ENCODE measurements at places on chromosomes 12 and 14.

GRCh38 chr12:46908936-46909635, 83.3 kb upstream of the SLC38A4 start:
- no peak overlapping the region for H3K27ac ChIP-seq
- no peaks in the 10 kb centered on the region for H3K27me3 ChIP-seq
- no peaks in the 10 kb centered on the region for H3K36me3 ChIP-seq
- no peaks in the 10 kb centered on the region for H3K4me1 ChIP-seq
- no peak overlapping the region for H3K4me3 ChIP-seq

- H3K4me1 ChIP-seq, result no peaks in the 10 kb centered on the region
- DNase-seq, result no peak
- H3K4me3 ChIP-seq, result no peak overlapping the region
- no peaks in the 10 kb centered on the region for H3K36me3 ChIP-seq
Measured at GRCh38 chr14:56452940-56453339, 126.7 kb upstream of the TMEM260 start.

DNA sequence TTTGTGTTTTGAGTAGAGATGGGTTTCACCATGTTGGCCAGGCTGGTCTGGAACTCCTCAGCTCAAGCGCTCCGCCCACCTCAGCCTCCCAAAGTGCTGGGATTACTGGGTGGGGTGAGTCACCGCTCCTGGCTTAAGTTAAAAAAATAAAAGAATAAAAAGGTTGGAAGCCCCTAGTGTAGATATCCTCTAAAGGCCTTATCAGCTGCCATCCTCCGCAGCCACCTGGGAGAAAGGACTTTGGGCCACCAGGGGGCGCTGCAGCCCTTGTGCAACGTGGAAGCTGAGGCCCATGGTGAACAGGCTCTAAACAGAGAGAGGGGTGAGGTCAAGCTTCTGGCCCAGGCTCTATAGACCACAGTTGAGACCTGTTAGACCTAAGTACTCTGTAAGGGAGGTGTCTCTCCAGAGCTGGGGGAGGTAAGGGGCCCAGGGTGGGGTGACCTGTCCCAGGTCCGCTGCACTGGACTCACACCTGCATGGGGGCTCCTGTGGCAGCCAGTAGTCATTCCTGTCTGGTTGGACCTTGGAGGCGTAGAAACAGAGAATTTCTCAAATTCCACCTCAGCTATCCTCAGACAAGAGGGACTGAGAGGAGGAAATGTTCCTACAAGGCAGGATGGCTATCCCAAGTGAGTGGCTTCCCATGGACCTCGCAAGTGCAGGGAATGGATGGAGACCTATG, 14.0 kb upstream of the RACGAP1 start:
- peak; percentile 88 for DNase-seq
- H3K4me3 ChIP-seq, result no peak overlapping the region
- H3K27ac ChIP-seq, result no peak overlapping the region

- no peak for DNase-seq
- no peaks in the 10 kb centered on the region for H3K36me3 ChIP-seq
- no peak overlapping the region for H3K4me3 ChIP-seq
- no peaks in the 10 kb centered on the region for H3K27me3 ChIP-seq
- H3K27ac ChIP-seq, result peak overlapping the region; percentile 13
Measured at GRCh38 chr14:96538097-96538989, 36.2 kb downstream of the PAPOLA start.

- H3K4me3 ChIP-seq, result no peak overlapping the region
- H3K27me3 ChIP-seq, result no peaks in the 10 kb centered on the region
- no peaks in the 10 kb centered on the region for H3K36me3 ChIP-seq
- no peak for DNase-seq
Measured at GRCh38 chr12:21144309-21144708, 13.3 kb downstream of the SLCO1B1 start.

DNA sequence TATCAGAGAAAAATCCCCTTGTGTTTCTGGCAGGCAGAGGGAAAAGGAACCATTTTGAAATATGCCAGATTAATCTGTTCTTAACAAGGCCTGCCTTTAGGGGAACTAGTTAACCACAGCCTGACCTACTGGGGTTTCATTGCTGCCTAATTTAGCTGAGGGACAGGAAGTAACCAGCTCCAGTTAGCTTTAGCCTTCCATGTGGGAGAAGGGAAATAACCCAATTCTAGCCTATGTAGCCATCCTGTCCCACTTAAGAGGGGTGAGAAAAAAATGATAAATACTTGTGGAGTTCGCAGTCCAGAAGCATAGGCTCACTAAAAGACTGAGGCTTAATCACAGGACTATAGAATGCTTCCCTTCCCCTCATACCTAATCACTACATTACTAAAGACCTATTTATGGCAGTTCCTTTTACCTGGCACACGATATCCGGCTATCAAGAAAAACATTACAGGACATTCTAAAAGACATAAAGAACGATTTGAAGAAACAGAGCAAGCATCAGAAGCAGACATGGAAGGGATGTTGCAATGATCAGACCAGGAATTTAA, 22.8 kb downstream of the COX8C start:
- H3K36me3 ChIP-seq, result no peaks in the 10 kb centered on the region
- no peaks in the 10 kb centered on the region for H3K27me3 ChIP-seq
- H3K4me1 ChIP-seq, result no peaks in the 10 kb centered on the region
- no peak for DNase-seq

- no peaks in the 10 kb centered on the region for H3K27me3 ChIP-seq
- peak; percentile 6 for DNase-seq
- H3K4me1 ChIP-seq, result no peaks in the 10 kb centered on the region
- no peaks in the 10 kb centered on the region for H3K36me3 ChIP-seq
Measured at GRCh38 chr14:101110729-101111619, 207.5 kb upstream of the RTL1 start.

GRCh38 chr14:54805070-54805444, 97.6 kb downstream of the GCH1 start:
- no peak overlapping the region for H3K27ac ChIP-seq
- H3K27me3 ChIP-seq, result no peaks in the 10 kb centered on the region
- H3K36me3 ChIP-seq, result no peaks in the 10 kb centered on the region
- no peak overlapping the region for H3K4me3 ChIP-seq
- DNase-seq, result no peak

DNA sequence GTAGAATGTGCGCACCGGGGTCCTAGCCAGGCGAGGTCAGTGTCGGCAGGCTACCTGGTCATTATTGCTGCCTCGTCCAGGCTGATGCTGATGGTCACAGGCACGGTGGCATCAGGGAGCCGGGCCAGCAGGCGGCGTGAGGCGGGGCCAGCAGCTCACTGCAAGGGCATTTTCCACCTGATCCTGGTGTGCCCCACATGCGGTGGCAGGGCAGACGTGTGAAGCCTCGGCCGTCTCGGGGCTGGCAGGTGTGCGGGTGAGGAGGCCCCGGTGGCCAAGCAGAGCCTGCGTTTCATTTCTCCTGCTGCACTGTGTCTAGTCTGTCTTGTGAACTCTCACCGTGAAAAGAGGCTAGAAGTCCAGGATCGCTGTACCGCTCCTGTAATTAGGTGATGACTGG, 12.0 kb upstream of the AMN start:
- H3K4me3 ChIP-seq, result no peak overlapping the region
- H3K4me1 ChIP-seq, result no peaks in the 10 kb centered on the region
- no peak for DNase-seq
- H3K36me3 ChIP-seq, result no peaks in the 10 kb centered on the region
- H3K27ac ChIP-seq, result no peak overlapping the region

- no peaks in the 10 kb centered on the region for H3K27me3 ChIP-seq
- H3K36me3 ChIP-seq, result no peaks in the 10 kb centered on the region
- no peak overlapping the region for H3K27ac ChIP-seq
Measured at GRCh38 chr12:19125325-19125724, 4.2 kb upstream of the PLEKHA5 start.

GRCh38 chr12:90193500-90193899, 484.9 kb upstream of the ATP2B1 start:
- H3K27me3 ChIP-seq, result no peaks in the 10 kb centered on the region
- no peak overlapping the region for H3K4me3 ChIP-seq
- no peak overlapping the region for H3K27ac ChIP-seq
- no peak for DNase-seq

GRCh38 chr14:73269729-73270531, 32.6 kb downstream of the PAPLN start:
- peak; percentile 30 for DNase-seq
- H3K36me3 ChIP-seq, result no peaks in the 10 kb centered on the region
- no peaks in the 10 kb centered on the region for H3K4me1 ChIP-seq
- no peaks in the 10 kb centered on the region for H3K27me3 ChIP-seq

- H3K27me3 ChIP-seq, result no peaks in the 10 kb centered on the region
- H3K4me3 ChIP-seq, result no peak overlapping the region
- H3K36me3 ChIP-seq, result peaks cover 1% of the 10 kb centered on the region
- H3K27ac ChIP-seq, result no peak overlapping the region
Measured at GRCh38 chr14:39173198-39173597, 1.9 kb upstream of the PNN start.

DNA sequence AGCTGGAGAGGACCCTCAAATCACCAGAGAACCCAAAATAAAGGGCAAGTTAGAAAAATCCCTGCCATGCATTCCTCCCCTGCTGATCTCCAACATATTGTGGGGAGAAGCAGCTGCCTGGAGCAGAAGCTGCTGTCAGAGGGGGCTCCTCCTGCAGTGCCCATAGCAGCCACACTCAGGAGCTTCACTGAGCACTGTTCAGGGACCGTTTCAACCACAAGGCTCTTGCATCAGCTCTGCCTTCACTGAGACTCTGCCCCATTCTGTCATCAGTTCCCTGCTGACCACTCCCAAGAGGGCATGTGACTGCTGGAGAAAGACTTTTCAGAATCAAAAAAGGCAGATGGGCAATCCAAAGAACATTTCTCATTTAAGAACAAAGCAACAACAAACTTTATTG, 392.7 kb downstream of the GALC start:
- no peaks in the 10 kb centered on the region for H3K36me3 ChIP-seq
- H3K27ac ChIP-seq, result no peak overlapping the region
- no peak for DNase-seq
- no peaks in the 10 kb centered on the region for H3K27me3 ChIP-seq
- H3K4me1 ChIP-seq, result no peaks in the 10 kb centered on the region

DNA sequence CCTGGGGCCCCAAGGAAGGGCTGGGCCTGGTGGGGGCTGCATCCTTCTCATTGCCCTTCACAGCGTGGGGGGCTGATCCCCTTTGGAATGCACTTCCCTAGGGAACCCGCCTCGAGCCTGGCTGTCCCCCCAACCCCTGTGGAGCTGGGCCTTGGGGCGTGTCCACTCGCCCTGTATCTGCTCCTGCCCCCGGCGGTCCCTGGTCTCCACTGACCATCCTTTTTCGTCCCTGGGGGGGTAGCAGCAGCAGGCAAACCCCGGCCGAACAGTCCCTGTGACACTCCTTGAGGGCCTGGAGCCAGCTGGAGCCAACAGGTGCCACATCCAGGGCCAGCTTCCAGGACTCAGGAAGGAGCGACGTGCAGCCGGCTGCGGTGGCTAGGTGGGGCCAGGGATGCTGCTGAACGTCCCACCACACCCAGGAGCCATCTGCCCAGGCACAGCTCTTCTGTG, 9.4 kb upstream of the GPR132 start:
- DNase-seq, result no peak
- no peak overlapping the region for H3K4me3 ChIP-seq
- H3K27me3 ChIP-seq, result peaks cover 5% of the 10 kb centered on the region
- H3K36me3 ChIP-seq, result no peaks in the 10 kb centered on the region
- H3K27ac ChIP-seq, result no peak overlapping the region

GRCh38 chr14:76657846-76658245, 103.4 kb upstream of the VASH1 start:
- H3K27me3 ChIP-seq, result no peaks in the 10 kb centered on the region
- no peak for DNase-seq
- H3K4me1 ChIP-seq, result no peaks in the 10 kb centered on the region
- H3K4me3 ChIP-seq, result no peak overlapping the region
- H3K36me3 ChIP-seq, result no peaks in the 10 kb centered on the region

- H3K27ac ChIP-seq, result no peak overlapping the region
- no peaks in the 10 kb centered on the region for H3K4me1 ChIP-seq
- DNase-seq, result no peak
- H3K36me3 ChIP-seq, result no peaks in the 10 kb centered on the region
- H3K27me3 ChIP-seq, result no peaks in the 10 kb centered on the region
Measured at GRCh38 chr12:2641207-2641606, 153.6 kb upstream of the FKBP4 start.
